CD8-positive, alpha-beta memory T cell (primary cell): ENCODE measurements at places on chromosomes 13 and 19. TPM values are rescaled to one million over a fixed set of nuclear protein-coding genes. Genes with fewer than 3 reads are reported as not detected.

DNA sequence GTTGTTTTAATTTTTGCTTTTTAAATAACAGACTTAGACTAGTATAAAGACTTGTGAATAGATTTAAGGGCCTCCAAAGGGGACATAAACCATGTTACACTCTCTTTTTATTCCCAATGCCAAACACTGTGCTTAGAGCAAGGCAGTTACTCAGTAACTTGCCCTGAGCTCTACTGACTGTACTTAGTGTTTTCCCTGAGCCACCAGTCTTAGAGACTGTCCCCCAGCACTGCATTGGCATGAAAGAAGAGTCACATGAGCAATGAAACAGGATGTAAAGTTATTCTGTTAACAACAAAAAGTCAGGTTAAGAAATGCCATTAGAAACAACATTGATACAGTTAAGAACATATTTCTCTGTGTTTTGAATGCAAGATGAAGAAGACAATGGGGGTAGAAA lies 187.9 kb downstream of the TBC1D4 start:
- DNase-seq, result no peak

GRCh38 chr13:80336370-80336769 lies 4.6 kb downstream of the SPRY2 start:
- no peak for DNase-seq

DNA sequence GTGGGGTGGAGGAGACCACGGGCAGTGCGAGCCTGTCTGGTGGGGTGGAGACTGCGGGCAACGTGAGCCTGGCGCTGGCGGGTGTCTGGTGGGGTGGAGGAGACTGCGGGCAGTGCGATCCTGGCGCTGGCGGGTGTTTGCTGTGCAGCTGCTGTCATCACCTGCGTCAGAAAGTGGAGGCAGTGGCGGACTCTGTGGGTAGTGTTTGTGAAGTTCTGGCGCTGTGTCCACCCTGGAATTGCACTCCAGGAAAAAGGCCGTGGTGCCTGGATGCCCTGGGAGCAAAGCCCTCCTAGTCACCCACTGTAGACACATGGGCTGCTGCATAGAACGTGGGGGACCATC lies 6.2 kb downstream of the TEX29 start:
- no peak for DNase-seq

- DNase-seq, result no peak
These were observed 353.8 kb downstream of the DNAJC15 start for GRCh38 chr13:43377149-43377548.

DNA sequence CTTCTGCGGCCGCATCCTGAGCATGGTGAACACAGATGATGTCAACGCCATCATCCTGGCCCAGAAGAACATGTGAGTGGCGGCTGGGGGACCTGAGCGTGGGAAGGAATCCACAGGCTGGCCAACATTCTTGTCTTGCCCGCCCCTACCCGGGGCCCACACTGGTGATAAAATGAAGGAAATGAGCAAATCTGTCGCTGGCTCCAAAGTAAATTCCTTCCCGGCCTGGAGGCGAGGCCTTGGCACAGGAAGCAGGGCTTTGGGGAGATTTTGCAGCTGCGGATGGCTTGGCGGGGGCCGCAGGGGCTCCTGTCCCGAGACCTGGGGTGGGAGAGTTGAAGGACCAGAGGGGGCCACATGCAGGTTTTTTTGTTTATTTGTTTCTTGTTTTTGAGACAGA lies 4.4 kb downstream of the KXD1 start:
- DNase-seq, result no peak

- DNase-seq, result no peak
These were observed 19.4 kb downstream of the NOTCH3 start for GRCh38 chr19:15181394-15181793.

DNA sequence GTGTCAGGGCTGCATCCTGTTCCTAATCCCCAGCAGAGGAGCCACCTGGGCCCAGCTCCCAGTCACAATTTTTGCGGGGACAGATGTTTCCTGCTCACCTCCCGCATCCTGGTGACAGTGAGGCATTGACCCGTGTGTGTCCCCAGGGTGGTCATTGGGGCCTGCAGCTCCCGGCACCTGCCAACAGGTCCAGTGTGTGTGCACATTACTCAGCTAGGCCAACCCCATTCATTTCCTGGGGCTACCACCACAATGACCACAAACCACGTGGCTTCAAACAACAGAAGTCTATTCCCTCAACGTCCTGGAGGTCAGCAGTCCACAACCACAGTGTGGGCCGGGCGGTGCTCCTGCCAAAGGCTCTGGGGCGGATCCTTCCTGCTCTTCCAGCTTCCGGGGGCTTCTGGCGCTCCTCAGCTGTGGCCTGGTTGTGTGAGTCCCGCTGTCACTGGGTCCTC lies 11.9 kb upstream of the F2RL3 start:
- DNase-seq, result no peak

DNA sequence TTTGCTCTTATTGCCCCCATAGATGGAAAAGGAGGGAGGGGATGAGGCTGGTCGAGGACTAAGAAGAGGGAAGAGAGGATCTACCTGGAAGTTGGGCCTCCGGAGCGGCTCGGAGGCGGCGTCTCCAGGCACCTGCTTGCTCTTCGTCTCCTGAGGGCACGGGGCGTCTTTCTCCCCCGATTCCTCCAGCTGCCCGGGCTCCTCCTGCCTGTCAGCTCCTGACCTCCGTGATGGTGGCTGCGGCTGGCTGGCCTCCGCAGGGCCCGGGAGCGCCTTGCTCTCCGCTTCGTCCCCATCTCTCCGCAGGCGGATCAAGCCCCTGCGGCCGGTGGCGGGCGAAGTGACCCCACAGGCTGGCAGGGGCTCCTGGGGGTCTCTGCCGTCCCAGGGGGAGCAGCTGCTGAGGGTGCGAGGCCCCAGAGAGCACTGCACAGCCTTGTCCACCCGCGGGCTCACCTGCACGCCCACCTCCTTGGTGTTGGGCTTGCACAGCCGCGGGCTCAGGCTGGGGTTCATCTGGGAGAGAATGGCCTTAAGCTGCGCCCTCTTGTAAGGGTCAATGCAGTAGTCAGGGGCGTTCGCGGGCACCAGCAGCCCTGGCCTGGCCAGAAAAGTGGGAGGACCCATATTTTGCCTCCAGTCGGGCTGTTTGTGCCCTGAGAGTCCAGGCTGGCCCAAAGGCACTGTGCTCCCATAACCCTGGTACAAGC lies 3.8 kb downstream of the ZAR1L start:
- DNase-seq, result no peak

DNA sequence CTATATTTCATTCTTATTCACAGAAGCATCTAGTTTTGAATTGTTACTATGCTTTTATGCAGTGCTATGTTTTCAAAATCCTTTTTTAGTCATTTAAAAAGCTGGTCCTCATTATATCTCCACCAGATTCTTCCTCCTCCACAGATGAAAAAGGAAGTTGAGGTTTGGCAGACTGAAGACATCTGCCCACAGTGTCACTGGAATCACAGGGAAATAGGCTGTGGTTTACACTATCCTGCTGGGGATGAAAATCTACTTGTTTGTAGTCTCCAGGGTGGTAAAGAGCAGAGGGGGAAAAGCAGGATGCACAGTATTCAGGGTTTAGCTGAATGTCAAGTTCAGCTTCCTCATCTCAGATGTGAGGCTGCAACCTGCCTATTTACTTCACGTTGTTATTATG lies 351.2 kb downstream of the DNAJC15 start:
- DNase-seq, result no peak

- no peak for DNase-seq
These were observed at the start of gene GDF15 for GRCh38 chr19:18385675-18386542. Gene GDF15 (plus strand): TSS chr19:18386158. CDS start chr19:18386190, 32 bp downstream.

DNA sequence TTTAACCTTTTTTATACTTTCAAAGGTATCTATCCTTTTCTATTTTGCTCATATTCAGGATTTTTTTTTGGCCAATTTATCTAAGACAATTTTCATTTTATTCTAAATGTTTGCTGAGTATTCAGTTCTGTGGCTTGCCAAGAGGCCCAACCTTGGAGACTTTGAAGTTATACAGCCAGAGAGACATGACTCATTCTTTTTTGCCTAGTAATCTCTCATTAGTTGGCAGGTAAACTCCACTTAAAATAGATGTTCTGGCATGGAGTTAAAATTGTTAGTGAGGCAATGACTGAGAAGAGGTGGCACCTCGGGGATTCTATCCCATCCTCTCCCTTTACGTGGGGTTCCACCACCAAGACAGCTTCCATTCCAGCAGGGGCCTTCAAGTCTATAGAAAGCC lies 213.8 kb downstream of the KCTD12 start:
- DNase-seq, result no peak

DNA sequence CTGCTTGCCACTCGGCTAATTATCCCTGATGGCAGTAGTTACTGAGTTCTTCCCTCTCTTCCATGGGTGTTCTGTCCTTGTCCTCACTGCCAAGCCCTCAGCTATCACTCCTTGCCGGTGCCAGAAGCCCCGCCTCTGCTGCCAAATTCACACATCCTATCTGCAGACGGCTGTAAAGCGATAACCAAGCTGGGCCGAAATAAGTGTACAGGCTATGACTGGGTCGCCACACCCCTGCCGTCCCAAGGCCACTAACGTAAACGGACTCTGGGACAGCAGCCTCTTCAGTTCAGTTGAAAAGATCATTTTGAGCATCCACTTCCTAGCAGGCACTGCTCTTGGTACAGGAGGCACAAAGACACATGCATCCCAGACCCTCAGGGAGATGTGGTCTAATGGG lies 13.3 kb downstream of the SLC7A1 start:
- no peak for DNase-seq

- no peak for DNase-seq
These were observed 4.9 kb upstream of the SGCG start for GRCh38 chr13:23175920-23176319.

- no peak for DNase-seq
These were observed 39.5 kb upstream of the CNMD start for GRCh38 chr13:52779103-52779502.

DNA sequence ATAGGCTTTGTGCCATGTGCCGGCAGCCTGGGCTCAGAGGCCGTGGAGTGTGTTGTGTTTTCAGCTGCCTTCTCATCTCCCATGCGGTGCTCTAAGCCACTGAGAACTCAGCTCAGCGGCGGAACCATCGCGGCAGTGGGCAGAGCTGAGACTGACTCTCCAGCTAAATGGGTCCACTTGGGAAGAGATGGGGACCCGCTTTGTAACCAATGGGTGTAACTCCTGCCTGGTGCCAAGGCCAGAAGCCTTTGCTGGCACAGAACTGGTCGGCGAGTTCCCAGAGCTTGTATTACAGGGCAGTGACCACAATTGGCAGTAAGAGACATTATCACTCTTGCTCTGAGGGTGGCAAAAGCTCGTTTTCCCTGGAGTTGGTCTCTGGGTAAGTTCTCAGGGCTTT lies 183.0 kb downstream of the STK24 start:
- no peak for DNase-seq

- DNase-seq, result no peak
These were observed 430 bp downstream of the ZNF358 start for GRCh38 chr19:7516333-7516732.

DNA sequence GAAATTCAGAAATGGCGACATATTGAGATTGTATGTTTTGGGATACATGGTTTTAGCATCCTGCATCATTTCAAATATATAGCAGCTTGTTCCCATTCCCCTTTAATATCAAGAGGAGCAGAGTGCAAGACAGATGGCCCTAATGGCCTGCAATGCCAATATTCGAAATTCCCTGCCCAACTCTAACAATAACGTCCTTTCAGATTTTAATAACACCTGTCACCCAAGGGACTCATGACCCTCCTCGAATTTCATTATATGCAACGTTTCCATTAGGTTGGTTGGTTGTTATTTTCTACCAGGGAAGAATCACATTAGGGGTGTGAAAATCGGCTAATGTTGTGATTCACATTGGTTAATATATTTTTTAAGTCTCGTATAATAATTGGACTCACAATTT lies 170.0 kb downstream of the TNFSF13B start:
- DNase-seq, result no peak

DNA sequence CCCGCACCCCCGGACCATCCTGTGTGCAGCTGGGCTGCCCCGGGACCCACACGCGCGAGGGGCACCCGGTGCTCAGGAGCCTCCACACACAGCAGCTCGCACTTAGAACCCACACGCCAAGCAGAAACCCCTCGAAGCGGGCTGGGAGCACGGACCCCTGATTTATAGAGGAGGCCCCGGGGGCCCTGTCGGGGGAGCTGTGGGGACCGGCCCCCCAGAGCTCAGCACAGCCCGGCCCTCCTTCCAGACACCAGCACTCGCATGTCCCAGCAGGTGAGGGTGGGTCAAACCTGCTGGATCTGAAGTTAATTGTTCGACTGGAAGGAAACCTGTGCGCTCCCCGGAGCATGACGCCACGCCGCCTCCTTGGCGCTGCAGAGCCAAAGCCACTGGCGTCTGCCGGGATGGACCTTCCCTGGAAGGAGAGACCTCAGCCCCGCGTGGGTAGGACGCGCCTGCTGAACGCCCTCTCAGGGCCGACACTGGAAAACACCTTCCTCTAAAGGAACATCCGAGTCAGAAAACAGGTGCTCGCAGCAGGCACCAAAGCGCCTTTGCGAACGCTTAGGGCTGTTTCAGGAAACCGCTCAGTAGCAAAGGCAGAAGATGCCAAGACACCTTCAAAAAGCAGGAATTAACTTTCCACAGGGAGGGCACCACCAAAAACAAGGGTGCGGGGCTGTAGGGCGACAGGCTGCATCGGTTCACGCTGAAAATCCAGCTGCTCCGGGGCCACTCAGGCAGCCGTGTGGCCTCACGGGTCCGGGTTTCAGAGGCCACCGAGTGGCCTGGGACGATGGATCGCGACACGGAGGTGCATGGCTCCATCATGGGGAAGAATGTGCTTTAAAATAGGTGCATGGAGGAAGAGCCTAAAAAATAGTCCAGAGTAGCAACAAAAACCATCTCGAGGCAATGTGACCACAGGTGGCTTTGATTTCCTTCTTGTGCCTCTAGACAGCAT lies 37.8 kb upstream of the GRTP1 start:
- DNase-seq, result no peak

- no peak for DNase-seq
These were observed 63.9 kb upstream of the MCF2L start for GRCh38 chr13:112905086-112905485.

The RASAL3 gene
- 125 TPM for total RNA-seq

The MBD3L2 gene
- total RNA-seq, result not detected

The CCDC70 gene
- total RNA-seq, result not detected

The ZNF98 gene
- not detected for total RNA-seq

The NCAN gene
- total RNA-seq, result 0.04 TPM
